ENCODE measurements at places on chromosomes 7 and 10.
A peak's percentile ranks its signal among the peaks of the same experiment; 100 is the strongest.

DNA sequence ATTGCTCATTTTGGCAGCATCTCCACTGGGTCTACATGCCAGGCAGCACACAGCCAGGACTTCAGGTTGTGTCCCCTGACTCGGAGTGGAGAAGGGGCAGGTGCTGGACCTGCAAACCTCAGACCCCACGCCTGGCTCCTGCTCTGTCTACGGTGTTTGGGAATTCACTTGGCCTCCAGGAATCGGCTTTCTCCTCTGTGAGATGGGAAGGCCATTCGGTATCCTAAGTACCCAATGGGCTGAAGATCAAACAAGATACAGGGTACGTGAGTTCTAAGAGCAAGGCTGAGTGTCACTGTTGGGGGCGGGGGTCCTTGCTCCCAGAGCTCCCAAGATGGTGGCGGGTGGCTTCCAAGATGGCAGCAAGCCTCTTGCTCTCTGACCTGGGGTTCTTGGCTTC, 73.2 kb upstream of the EN2 start:
- no peak for DNase-seq

DNA sequence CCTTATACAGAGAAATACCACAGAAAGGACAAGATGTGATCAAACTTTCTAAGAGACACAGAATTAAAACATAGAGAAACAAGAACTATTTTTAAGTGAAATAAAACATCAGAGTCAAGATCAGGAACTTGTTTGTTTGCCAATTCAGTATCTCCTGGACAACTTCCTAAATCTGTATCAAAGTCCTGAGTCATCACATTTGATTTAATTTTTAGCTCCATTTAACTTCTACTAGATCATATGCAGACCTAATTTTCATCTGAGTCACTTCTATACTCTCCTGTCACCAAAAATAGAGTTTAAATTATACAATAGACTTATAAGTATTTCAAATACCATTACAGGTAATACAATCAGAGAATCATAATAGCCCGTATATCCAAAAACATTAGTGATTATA, 268.1 kb downstream of the PRKG1 start:
- DNase-seq = no peak

DNA sequence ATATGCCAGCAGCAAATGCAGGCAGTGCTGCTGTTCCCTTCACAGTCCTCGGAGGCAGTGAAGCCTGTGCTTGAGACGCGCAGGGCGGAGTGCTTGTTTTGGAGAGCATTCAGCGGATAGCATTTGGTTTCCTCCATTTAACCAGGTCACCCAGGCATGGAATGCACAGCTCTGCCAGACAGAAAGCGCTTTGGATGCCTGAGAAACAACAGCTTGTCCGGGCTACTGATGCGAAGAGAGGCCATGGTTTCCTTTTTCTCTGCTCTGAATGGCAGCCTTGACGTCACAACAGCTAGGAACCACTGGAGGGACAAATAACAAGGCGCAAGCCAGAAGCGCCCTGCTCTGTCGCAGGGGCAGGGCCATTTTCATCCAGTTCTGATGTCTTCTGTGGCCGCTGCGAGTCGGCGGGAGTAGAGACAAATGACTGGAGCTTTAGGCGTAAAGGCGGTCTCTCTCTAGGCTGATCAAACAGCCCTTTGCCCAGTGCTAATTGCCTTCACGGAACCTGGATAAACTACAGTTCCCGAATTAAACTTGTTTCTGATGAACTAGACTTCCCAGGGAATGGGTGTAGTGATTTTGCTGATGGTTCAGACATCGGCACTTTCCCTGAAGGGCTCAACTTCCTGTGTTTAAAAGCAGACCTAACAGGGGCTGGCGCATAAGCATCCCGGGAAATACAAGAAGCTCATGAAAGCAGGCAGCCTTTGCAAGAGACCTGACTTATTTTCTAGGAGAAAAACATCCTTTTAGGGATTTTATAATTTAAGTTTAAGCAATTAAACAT, 187.6 kb upstream of the KLF14 start:
- DNase-seq = no peak

DNA sequence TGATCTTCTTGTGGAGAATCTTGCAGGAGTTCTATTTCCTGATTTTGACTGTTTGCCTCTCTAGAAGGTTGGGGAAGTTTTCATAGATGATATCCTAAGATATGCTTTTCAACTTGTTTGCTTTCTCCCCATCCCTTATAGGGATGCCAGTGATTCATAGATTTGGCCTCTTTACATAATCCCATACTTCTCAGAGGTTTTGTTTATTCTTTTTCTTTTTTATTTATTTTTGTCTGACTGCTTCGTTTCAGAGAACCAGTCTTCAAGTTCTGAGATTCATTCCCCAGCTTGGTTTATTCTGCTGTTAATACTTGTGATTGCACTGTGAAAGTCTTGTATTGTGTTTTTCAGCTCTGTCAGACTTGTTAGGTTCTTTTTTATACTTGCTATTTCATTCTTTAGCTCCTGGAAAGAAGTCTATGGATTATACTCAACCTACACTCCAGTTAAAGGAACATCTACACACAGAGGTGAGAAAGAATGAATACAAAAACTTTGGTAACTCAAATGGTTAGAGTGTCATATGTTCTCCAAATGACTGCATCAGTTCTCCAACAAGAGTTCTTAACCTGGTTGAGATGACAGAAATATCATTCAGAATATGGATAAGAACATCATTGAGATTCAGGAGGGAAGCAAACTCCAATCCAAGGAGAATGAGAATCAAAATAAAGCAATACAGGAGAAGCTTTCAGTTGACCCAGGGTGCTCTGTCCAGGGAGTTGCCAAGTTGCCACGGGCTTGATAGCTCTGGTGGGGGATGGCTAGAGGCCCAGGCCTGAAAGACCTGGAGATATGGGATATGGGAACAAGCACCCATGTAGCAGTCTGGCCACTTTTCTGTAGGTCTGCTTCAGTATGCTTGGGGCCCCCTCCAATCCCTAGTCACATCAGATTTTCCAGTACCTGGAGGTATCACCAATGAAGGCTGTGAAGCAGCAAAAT, 150.3 kb downstream of the AHR start:
- DNase-seq = no peak

- no peak for DNase-seq
Observed at GRCh38 chr7:74183653-74184450, 9.7 kb downstream of the EIF4H start.

DNA sequence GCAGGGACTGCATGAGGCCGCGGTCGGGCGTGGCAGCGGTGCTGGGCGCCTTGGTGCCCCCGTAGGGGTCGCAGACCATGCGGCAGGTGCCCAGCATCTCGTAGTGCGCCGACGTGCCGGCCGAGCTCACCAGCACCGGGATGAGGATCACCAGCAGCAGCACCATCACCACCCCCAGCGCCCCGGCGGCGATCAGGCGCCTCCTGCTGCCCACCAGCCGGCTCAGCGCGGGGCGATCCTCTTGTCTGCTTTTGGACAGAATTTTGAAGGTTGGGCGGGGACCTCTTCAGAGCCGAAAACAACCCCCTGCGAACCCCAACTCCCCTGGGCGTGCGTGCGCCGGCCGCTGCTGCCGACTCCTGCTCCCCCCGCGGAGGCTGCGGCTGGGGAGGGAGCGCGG, 779 bp downstream of the C1QL3 start:
- peak; percentile 33 for DNase-seq

DNA sequence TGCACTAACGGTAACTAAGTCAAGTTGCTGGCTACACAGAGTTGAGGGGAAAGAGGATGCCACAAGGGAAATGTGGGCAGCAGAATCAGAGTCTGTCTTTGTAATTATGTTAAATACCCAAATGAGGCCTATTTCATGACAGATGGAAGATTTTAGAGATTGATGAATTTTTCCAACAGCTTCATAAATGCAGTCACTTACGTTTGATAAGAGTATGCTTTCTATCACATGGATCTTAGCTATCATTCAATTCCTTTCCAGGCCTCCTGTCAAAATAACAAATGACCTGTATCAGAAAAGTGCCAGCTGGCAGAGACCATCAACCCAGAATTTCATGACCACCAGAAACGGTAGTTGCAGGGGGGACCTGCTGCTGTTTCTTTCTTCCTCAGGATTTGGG, 148.4 kb upstream of the PLPP4 start:
- DNase-seq = no peak

DNA sequence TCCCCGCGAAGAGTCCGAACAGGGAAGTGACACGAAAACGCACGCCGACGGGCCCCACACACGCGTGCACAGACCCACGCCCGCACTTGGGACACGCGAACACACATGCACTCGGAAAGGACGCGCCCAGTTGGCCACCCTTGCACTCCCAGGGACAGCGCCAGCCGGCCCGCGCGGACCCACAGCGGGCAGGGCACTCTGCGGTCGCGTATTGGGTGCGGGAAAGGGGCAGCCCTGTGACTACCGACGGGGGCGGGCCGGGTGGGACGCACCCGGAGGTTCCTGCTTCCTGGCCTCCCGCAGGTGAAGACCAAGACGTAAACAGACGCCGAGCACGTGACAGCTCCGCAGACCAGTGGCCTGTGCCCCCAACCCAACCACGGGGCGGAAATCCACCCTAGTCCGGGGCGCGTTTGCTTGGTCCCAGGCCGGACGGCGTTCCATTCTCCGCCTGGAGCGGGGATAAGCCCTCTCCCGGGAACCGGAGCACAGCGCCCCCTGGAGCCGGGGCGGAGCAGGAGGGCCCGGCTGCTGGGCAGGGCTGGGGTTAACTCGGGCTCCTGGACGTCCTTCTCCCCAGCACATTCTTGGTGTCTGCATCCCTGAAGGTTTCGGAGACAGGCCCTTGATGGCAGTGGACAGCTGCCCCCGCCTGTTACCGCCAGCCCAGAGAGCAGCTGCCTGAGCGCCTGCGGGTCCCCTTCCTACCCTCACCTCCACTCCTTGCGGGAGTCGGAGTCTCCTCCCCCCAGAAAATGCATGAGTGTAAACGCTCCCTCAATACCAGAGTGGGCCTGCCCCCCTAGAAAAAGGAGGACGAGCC, 2.0 kb upstream of the LZTS2 start:
- DNase-seq = peak; percentile 94

DNA sequence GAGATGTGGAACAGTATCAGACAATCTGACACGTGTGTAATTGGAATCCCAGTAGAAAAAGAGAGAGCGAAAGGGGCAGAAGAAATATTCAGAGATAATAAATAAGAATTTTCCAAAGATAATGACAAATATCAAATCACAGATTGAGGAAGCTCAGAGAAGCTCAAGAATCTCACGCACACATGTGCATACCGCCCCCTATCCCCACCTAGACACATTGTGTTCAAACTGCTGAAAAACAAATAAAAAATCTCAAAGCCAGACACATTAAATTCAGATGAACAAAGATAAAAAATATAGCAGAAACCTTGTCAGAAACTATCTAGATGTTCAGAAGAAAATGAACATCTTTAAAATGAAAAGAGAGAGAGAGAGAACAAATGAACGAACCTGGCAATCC, 17.2 kb downstream of the SFR1 start:
- DNase-seq = no peak

GRCh38 chr10:124903111-124903510, 38.8 kb upstream of the ZRANB1 start:
- no peak for DNase-seq

GRCh38 chr10:78754269-78755062, 314.3 kb upstream of the ZMIZ1 start:
- peak; percentile 66 for DNase-seq

DNA sequence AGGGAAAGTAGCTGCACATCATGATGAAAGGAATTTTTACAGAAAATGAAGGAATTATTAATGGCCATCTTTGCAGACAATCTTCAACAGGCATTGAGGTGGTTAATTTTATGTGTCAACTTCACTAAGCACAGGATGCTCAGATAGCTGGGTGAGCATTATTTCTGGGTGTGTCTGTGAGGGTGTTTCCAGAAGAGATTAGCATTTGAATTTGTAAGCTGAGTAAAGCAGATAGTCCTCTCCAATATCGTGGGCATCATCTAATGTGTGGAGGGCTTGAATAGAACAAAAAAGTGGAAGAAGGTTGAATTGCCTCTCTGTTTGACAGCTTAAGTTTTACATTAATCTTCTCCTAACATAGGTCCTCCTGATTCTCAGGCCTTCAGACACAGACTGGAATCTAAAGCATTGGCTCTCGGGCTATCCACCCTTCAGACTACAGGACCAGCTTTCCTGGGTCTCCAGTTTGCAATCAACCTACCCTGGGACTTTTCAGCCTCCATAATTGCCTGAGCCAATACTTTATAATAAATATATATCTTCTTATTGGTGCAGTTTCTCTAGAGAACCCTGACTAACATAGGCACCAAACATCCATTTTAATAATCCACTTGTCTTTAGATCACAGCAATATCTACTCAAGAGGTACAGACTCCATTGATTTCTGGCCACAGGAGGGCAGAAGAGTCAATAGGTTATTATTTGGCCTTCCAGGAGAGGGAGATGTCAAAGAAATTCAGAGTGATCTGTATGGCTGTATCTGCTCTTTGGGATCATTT, 10.5 kb upstream of the CRPPA start:
- DNase-seq = no peak

- DNase-seq = no peak
Observed at GRCh38 chr10:112953174-112954159, 3.4 kb downstream of the TCF7L2 start.

GRCh38 chr10:5943536-5943935, 33.8 kb downstream of the IL15RA start:
- peak; percentile 24 for DNase-seq

DNA sequence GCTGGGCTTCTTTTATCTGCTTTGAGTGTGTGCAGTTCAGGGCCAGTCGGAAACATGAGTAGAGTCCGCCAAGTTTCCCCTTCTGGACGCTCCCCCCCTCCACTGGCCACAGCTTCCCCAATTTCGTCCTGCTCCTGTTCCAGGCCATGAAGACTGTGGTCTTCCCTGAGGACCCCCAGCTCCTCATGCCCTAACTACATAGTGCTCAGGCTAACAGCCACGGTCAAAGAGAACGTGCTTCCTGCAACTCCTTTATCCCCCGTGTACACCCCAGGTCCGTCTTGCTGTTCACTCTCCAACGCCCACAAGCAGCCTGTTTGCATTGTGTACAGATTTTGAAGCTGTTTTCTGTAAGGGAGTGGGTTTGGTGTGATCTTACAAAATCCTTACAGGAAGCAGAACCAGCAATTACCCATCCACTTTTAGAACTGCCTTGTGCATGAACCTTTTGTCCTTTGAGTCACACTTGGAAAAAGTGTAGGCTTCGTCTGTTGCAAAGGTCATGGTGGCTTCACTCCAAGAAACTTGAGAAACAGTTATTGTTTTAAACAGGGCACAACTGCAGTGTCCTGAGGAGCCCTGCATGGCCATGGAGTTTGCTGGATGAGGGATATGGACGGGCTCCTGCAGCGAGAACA, 77.0 kb upstream of the FAM20C start:
- no peak for DNase-seq

Data from hepatic stellate cell (primary cell).